ENCODE measurements at places on chromosomes 7 and 10.

DNA sequence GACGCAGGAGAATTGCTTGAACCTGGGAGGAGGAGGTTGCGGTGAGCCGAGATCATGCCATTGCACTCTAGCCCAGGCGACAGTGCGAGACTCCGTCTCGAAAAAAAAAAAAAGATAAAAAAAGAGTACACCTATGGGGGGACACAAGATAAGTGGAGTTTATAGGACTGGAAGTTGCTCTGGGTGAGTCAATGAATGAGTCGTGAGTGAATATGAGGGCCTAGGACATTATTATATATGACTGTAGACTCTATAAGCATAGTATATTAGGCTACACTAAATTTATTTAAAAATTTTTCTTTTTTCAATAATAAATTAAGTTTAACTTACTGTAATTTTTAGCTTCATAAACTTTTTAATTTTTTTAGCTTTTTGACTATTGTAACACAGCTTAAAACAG is 19.4 kb upstream of the SGCE start:
- DNase-seq = no peak

DNA sequence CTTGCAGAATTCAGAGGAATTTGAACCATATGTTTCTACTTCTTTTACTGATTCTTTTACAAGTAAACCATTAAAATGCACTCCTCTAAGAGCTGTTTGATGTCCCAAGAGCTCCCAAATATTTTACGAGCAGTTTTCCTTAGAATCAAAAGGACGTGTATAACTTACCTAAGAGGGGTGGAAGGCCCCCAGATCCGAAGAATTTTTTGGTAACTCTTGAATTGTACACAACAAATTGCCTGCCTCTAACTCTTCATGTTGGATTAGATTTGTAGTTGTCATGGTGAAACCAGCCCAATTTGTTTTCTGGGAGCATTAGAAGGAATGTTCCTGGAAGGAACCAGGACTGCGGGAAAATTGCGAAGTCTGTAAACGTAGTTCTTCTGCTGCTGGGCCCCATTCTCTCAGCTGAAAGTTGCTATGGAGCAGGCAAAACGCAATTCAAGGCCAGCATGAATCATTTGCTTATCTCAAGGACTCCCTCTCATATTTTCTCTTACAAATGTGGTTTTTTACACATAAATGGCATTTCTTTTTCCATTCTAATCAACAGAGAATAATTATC is 124.8 kb upstream of the TMEM72 start:
- DNase-seq = no peak

GRCh38 chr10:17423632-17424186 is 30.7 kb downstream of the ST8SIA6 start:
- DNase-seq = no peak

GRCh38 chr10:133245439-133246235 is 8.0 kb downstream of the VENTX start:
- DNase-seq = no peak

- no peak for DNase-seq
These were observed 5.0 kb upstream of the TNRC18 start for GRCh38 chr7:5428478-5429252.

DNA sequence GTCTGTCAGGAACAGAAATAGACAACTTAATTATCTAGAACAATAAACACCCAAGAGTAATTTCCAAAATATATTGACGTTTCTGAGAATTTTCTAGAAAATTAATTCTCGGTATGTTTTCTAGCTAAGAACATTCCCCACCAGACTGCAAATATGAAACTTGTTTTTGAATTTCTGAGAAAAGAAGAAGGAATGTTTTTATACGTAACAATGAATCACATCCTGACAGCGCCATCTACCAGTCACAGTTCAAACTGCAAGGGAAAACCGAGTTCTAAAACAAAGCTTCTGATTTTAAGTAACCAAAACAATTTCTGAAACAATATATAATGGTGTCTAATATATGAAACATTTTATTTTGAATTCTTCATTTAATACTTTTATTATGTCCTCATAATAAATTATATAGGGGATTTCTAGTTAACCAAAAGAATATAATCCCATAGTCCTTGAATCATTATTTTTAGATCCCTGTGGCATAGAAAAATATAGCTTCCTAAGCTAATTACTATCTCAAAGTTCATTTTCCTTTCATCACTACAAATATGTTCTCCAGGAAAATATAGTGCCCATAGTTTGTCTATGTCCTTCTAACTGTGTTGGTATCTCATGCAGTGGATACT is 34.5 kb upstream of the MEOX2 start:
- no peak for DNase-seq

DNA sequence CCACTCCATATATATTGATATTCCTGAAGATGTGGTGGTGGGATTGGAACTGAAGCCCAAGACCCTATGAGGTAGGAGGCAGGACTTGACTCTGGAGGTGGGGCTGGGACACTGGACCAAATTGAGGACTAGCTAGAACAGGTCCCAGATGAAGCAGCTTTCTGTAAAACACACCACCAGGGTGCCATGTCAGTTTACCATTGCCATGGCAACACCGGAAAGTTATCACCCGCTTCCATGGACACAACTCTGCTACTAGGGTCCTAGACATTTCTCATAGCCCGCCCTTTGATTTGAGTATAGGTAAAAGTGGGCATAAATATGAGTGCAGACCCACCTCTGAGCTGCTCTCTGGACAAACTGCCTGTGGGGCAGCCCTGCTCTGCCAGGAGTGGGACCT is 490.5 kb upstream of the PFKP start:
- DNase-seq = no peak

- no peak for DNase-seq
These were observed 22.1 kb downstream of the RAB18 start for GRCh38 chr10:27526242-27526641.

GRCh38 chr10:132875435-132875834 is 66.9 kb downstream of the CFAP46 start:
- DNase-seq = no peak

- DNase-seq = no peak
These were observed 148.1 kb upstream of the RSU1 start for GRCh38 chr10:16965344-16965616.

DNA sequence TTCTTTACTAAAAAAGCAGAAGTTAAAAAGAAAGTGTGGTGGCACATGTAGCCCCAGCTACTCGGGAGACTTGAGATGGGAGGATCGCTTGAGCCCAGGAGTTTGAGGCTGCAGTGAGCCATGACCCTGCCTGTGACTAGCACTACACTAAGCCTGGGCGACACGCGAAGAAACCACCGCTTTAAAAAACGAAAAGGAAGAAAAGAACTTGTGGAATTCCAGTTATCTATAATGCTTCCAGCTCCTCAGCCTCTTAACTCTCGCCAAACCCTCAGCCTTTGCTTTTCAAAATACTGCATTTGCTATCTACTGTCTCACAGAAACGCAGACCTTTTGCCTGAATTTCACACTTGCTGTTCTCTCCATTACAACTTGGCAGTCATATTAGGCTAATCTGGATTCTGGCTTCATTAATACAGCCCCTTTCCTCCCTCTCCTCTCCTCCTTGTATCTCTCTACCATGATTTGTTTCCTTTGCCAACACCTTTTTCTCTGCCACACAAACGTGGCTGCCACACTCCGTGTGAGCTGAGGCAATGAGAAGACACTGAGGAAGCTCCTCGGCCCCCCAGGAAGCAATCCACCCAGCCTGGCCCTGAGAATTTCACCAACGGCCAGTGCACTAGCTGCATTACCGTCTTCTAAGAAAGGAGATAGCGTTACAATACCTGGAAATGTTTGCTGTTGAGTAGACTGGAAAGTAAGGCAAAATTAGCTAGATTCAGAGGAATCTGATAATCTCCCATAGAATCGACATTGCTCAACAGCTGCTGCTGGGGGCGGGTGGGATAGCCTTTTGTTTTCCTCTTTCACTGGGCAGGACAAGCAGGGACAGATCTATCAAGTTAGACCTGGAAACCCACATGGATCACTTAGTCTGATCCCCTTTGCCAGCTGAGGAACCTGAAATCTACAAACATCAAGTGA is 37.2 kb downstream of the CALML5 start:
- DNase-seq = no peak

DNA sequence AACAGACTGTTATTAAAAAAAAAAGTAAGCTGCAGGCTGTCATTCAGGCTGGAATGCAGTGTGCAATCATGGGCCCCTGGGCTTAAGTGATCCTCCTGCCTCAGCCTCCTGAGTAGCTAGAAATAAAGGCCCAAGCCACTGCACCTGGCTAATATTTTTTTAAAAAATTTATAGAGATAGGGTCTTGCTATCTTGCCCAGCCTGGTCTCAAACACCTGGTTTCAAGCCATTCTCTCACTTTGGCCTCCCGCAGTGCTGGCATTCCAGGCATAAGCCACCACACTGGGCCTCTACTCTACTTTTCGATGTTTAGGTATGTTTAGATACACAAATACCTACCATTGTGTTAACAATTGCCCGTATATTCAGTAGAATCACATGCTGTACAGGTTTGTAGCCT is 270.4 kb upstream of the PRKCQ start:
- no peak for DNase-seq

DNA sequence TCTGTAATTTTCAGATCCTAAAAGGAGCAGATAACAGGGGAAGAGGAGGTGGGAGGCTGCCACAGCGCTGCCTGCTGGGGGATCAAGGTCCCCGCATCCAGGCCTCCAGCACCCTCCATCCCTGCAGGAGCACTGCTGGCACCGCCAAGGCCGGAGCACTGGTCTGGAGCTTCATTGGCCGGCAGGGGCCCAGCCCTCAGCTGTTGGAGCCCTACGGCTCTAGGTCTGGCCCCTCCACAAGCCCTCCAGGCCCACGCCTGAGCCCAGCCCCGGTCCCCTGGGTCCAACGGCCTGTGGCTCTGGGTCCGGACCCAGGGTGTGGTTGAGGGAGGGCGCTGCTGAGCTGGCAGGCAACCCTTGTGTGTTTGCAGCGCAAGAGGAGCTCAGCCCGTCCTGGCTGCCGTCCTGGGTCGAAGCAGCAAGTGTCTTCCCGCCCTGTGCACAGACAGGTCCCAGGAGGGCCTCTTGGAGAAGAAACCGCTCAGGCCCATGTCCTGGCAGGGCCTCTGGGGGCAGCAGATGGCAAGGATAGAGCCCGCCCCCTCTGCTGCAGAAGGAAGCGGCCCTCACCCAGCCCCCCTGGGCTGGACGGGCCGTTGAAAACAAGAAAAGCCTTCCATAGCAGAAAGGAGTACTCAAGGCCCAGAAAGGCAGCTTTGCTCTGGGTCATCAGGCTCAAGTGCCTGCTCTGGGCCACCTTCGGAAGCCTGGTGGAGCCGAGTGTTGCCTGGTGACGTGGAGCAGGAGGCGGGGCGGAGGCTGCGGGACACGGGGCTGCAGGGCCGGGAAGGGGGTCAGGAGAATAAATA is 54.3 kb upstream of the TNRC18 start:
- no peak for DNase-seq

DNA sequence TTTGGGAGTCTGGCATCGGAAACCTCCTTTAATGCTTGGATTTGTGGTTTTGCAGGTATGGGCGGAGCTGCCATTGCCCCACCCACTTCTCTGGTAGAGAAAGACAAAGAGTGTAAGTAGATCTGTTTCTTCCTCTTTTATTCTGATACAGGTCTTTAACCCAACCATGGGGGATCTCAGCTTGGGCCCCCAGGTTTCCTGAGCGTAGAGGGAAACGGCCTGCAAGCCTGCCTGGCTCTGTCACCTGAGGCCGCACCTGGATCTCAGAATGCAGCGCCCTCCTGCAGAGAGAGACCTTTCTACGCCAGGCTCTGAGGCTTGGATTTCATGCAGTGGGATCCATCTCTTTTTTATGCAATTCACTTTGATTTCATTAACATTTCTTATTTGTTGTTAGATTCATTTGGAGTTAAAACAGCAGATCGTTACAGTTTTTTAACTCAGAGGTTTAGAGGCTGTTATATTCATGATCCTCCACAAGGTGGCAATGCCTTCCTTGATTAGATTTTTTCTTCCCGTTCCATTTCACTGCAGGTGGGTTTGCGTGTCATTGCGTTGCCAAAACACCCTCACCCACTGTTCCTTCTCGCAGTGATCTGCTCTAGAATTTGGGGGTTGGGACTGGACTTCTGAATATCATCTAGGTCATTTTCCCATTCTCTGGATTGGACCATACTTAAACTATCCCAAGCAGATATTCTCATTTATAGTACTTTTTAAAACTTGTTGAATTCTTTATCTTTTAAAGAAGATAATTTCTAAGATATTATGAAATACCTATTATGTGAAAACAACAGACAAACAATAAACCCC is 20.0 kb downstream of the RBM17 start:
- peak; percentile 10 for DNase-seq

DNA sequence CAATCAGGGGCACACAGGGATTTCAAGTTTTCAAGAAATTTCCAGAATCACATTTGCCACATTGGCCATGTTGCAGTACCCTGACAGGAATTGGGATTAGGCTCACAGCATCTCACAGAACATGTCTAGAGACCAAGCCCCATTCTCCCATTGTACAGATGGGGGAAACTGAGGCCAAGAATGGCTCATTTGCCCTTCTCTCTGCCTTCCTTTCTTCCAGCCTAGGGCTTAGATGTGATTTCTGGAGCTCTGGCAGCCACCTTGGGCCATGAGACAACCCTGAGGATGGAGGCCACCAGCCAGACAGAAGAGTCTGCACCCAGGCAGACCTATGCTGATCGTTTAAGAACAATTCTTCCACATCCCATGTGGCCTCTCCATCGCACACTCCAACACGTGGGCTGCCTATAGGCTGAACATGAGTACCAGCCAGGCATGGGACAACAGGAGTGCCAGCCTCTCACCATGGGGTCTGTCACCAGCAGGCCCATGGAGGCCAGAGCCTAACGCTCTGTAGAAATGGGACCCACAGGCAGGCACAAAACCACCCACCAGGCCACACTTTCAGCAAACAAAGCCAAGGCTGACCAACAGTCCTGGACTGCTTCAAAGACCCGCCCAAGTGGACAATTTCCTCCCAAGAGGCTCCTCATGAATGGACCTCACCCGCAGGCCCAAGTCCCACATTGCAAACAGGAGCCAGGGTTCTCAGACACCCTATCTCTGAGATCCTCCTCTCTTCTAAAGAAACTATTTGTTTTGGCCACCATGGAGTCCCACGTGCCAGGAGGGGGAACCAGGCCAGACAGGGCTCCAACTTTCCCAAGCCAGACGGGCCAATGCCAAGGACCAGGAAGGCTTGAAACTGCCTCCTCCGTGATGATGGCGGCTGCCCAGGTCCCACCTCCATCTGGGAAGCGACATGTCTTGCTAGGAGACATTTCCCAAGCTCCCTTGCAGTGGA is 20.7 kb downstream of the PDGFA start:
- no peak for DNase-seq

GRCh38 chr10:113368666-113369364 is 184.0 kb upstream of the HABP2 start:
- DNase-seq = no peak

DNA sequence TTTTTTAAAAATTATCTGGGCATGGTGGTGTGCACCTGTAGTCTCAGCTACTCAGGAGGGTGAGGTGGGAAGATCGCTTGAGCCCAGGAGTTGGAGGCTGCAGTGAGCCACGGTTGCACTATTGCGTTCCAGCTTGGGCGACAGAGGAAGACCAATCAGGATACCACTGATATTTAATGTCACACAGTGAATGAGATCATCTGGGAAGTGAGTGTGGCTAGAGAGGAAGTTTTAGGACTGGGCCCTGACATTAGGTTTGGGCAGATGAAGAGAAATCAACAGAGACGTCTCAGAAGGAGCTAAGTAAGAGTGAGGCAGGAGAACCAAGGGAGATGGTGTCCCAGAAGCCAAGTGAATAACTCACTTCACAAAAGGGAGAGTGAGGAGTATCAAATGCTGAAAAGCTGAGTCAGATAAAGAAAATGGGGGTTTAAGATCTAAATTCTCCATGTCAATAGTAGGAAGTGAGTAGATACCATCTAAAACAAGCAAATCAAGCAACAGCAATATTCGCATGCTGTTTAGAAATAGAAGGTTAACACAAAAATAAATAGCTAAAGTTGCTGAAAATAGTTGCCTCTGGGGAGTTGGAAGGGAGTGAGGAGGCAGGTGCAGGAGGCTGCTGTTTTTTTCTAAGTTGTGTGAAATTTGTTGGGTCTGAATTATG is 11.5 kb downstream of the PILRA start:
- DNase-seq = no peak
